ENCODE measurements at places on chromosomes 5 and 9.
A peak's percentile ranks its signal among the peaks of the same experiment; 100 is the strongest.

DNA sequence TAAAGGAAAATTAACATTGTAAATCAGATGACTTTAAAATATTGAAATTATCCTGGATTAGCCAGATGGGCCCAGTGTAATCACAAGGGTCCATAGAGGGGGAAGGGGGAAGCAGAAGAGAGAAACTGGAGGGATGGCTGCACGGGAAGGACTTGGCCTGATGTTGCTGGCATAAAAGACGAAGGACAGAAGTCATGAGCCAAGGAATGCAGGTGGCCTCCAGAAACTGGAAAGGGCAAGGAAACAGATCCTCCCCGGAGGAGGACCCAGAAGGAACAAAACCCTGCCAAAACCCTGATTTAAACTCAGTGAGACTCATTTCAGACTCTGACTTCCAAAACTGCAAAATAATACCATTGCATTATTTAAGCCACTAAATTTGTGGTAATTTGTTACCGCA lies 100.2 kb downstream of the ADAMTS2 start:
- DNase-seq = no peak

GRCh38 chr9:6183627-6184026 lies 32.0 kb upstream of the IL33 start:
- no peak for DNase-seq

- no peak for DNase-seq
Measured at GRCh38 chr5:152170350-152170749, 234.7 kb downstream of the NMUR2 start.

DNA sequence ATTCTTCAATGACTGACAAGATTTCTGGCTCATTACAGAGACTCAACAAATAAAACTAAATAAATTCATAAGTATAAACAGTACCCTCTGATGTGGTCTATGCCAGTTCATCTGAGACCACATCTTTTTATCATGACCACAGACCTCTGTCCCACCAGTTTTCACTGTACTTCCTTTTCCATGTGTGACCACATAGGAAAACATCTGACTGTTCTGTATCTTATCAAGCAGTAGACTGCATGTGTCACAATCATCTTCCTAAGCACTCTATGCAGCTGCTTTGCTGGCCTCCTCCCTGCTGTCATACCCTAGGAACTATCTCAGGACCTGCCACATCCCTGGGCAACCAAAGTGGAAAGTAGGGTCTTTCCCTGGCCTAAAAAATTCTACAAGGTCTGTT lies 205.0 kb upstream of the ZNF462 start:
- DNase-seq = no peak

GRCh38 chr9:129714511-129715061 lies 38.3 kb downstream of the PTGES start:
- DNase-seq = no peak

GRCh38 chr5:608429-609370 lies 3.4 kb upstream of the CEP72 start:
- no peak for DNase-seq

- DNase-seq = peak; percentile 62
Measured at GRCh38 chr9:77793849-77794248, 145.7 kb upstream of the GNA14 start.

DNA sequence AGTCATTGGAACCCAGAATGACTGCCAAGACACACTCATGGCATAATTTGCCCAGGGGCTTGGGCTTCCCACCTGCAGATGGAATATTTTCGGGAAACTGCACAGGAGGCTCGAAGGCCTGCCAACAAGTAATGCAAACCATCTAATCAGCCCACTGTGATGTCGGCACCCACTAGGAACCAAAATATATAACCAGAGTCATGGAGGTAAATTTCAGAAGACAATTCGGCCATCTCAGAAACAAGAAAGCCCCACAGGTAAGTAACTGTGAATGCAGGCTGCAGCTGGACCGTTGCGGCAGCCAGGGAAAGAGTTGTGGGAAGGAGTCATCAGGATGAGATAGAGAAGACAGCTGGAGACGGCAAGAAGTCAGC lies 264.4 kb downstream of the SYK start:
- no peak for DNase-seq

- no peak for DNase-seq
Measured at GRCh38 chr5:9318031-9318430, 227.8 kb downstream of the SEMA5A start.

- no peak for DNase-seq
Measured at GRCh38 chr9:105126226-105126625, 118.2 kb upstream of the SLC44A1 start.

GRCh38 chr5:139955616-139956273 lies 87.4 kb downstream of the NRG2 start:
- DNase-seq = no peak

DNA sequence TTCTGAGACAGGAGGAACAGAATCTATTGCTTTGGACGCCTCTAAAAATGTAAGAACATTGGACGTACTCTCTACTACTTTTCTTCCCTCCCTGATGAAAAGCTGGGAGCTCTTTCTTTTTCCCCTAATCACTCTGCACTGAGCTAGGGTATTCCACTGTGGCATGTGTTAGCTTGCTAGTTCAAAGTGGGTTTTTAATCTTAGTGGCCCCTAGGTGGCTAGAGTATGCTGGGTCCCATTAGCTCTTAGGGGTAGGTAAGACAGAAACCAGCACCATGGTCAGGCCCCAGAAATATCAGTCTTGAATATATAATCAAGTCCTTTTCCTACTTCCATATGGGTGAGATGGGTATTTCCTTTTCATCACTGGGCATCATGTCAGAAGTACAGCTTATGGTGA lies 945.2 kb upstream of the PTPRD start:
- no peak for DNase-seq

DNA sequence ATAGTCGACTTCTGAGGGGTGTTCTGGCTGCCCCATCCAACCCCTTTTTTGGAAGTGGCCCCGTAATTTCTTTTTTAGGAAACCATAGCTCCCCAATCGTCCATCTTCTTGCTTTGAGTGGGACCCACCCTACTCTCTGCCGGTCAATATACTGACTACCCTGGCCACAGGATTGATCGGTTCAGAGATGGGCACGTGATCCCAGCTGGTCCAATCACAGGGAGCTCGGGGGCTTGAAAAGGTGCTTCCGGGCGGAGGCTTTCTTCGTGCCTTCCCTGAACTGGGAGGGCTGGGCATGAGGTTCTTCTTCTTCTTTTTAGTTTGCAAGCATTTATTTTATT lies 78.7 kb upstream of the SH3PXD2B start:
- no peak for DNase-seq

DNA sequence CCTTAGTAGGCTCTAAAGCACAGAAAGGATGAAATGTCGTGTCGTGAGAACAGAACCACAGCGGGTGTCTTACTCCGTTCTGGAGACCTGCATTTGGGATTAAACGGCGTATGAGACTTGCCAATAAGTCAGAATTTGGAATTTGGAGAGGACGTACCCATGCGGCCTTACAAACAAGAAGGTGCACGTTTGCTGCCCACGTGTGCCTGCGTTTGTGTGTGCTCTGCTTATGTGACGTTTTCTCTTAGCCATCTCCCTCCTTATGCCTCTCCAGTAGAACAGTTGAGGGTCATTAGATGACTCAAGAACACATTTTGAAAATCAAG lies 171.6 kb upstream of the OTULINL start:
- DNase-seq = no peak
